Aorta (tissue), 5 donors: ENCODE measurements at places on chromosomes 13 and 19. TPM values are rescaled to one million over a fixed set of nuclear protein-coding genes. Genes with fewer than 3 reads are reported as not detected.

The ZNF99 gene
- not detected for polyA plus RNA-seq

The MPND gene
- 17.9 TPM for polyA plus RNA-seq

The PRTN3 gene
- polyA plus RNA-seq: not detected

DNA sequence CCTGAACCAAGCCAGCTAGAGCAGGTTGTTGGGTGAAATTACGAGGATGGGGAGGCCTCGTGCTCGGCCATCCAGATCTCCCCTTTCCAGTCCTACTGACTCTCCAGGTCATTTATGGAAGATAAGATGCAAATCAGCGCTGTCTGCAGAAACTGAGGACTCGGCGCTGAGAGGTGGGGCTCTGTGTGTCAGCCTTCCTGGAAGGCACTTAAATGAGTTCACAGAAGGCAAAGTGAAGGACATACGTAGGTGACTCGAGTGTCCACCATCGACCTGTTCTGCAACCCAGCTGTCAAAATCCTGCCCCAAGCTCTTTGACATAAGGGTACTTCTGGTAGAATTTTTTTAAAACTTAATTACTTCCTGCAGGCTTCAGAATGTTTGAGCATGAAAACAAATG lies 86.4 kb downstream of the RAB20 start:
- DNase-seq: no peak

DNA sequence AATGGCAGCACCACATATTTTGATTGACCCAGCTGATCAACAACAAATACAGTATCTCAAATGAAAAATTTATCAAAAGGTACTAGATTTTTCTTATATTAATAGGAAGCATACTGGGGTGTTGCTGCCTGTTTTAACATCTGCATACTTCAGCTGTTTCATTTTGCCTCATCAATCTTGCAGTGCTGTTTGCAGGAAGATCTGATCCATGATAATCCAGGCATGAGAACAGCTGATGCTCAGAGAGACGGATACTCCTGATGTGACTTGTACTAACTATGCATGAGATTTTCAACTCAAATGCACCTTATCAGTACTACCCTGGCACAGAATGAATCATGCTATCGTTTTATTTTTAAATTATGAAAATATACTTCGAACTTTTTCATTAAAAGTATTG lies 2136.8 kb downstream of the PCDH9 start:
- no peak for DNase-seq

- DNase-seq: no peak
These were observed 43.7 kb downstream of the ALOX5AP start for GRCh38 chr13:30779016-30779415.

GRCh38 chr13:109785141-109785891 lies 1.1 kb downstream of the IRS2 start:
- DNase-seq: peak; percentile 82

DNA sequence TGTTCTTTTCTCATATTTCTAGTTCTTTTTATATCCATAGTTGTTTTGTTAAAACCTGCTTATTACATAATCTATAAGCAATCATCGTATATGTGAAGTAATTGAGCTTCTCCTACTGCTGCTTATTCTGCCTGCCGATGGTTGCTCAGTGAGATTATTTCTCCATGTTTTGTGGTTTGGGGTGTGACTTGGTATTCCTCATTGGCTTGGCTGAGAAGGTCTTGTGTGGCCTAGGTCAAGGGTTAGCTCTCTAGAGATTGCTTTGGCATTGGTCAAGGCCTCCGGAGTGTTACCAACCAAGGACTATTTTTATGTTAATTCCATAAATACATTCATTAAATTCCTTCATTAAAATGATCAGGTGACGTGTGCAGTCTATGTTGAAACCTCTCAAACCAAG lies 302.8 kb downstream of the MYO16 start:
- no peak for DNase-seq

GRCh38 chr13:77800219-77800618 lies 102.7 kb downstream of the SLAIN1 start:
- no peak for DNase-seq

- no peak for DNase-seq
These were observed 612.4 kb downstream of the PCDH9 start for GRCh38 chr13:66617786-66618185.

DNA sequence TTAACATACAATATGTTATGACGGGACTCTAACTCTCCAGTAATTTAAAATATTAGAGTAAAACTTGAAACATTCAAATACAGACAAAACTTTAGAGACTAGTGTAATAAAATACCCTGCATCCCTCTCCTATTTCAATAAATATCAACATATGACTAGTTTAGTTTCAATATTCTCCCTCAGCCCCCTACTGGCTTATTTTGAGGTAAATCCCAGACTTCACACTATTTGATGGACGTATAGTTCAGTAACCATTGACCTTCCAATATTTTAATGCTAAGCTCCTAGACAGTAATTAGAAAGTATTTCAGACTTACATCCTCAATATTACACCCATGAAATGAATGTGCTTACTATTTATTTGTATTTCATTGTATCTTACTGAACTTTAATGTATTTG lies 180.7 kb upstream of the STARD13 start:
- no peak for DNase-seq

GRCh38 chr19:48095612-48096175 lies 14.9 kb downstream of the PLA2G4C start:
- DNase-seq: no peak
